Activated CD4-positive, alpha-beta T cell treated with anti-CD3 and anti-CD28 coated beads for 4 hours (primary cell): ENCODE measurements at places on chromosomes 2 and 18.

DNA sequence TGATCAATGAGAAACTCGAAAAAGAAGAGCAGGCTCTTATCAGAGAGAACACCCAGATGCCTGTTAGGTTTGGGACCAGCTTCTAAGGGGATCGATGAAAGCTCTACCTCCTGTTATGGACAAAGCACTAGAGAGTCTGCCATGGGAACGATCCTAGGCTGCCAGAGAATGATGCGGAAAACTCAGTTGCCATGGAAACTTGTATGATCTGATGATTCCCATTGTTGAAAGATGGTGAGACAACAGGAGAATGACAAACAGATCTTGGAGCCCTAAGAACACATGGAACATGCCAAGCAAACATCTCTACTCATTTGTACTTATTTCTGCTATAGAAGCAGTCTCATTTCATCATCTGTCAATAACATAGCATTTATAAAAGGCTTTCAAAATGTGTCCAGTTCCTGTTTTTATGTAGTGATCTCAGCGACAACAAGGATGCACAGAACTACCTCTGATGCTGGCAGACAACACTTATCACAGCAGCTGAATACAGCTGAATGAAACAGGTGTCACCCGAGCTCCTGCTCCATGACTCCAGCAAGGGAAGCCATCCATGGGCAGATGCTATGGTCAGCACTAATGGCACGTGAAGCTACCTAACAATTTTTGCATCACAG lies 59.6 kb downstream of the NCKAP5 start:
- DNase-seq = no peak

DNA sequence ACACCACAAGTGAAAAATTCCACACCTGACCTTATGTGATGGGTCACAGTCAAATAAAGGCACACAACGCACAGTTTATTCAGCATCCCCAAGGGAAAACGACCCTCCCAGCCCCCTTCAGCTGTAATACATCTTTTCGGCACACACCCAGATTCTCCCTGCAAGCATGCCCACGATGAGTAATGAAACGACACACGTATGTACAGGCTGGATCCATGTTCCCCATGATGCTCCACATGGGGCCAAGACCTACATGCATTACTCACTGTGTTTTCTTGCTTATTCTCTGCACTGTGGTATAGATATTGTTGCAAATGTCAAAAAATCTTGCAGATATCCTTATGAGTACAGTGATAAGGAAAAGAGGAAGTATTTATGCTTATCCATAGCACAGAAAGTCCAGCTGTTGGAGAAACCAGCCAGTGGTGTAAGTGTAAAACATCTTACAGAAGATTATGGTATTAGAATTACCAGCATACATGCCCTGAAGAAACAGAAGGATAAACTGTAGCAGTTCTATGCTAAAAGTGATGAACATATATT lies 32.5 kb upstream of the SGPP2 start:
- DNase-seq = no peak

DNA sequence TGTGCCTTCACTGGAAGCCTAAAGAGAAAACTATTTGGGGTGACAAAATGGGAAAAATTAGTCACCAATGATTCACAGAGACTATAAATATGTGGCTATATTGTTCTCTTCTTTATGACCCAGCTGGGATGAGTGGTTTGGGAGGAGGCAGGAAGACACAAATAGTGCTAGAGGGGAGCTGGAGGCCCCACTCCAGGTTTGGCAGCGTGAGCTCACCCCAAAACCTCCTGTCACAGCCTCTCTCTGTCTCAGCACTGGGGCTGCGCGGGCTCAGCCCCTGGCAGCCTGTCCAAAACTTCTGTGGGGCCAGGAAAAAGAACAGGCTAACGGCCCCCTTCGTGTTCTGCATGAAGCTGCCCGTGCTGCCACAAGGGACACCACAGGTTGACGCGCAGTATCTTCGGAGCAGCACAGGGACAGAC lies 73.2 kb upstream of the LCLAT1 start:
- DNase-seq = no peak

GRCh38 chr18:61703508-61703907 lies 189.3 kb downstream of the RNF152 start:
- no peak for DNase-seq

GRCh38 chr2:28594000-28594331 lies 98.1 kb downstream of the PLB1 start:
- DNase-seq = no peak

DNA sequence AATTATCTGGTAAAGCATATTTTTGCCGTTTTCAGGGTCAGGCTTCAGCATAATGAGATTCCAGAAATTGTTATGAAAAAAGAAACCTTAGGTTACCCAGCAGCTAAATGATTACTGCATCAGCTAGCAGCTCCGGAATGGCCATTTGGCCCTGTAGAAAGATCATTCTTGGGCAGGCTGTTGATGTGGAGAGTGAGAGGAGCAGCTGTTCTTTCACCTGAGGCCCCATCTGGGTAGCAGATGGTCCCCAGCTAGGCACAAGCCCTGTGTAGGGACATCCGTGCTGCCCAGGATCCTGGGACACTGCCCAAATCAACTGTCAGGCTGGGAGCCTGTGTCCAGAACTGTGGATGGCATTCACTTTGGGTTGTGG lies 61.8 kb downstream of the NEDD4L start:
- DNase-seq = no peak

DNA sequence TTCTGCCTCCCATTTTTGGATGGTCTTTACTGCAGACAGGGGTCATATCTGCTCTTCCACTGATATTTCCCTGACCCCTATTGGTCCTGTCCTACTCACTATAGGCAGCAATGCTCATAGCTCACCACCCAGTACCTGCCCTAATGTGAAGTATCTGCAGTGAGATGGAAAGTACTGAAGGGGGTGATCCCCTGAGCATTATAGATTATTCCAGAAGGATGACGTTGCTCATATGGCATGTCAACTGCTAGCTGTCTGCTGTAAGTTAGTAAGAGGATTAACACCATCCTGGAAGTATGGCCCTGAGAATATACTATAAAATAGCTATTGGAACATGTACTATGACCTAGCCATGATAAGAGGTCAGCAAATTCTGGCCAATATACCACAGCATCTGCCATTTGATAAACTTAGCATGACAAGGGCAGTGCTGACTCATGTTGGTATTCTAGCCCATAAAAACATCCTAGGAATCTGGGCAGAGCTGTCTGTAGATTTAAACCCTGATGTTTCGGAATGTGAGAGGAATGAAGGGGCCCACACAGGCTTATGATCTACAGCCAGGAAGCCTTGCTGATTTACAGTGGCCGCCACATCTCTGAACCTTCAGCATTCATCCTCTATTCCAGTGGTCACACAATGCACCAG lies 451.4 kb downstream of the TNS1 start:
- no peak for DNase-seq

DNA sequence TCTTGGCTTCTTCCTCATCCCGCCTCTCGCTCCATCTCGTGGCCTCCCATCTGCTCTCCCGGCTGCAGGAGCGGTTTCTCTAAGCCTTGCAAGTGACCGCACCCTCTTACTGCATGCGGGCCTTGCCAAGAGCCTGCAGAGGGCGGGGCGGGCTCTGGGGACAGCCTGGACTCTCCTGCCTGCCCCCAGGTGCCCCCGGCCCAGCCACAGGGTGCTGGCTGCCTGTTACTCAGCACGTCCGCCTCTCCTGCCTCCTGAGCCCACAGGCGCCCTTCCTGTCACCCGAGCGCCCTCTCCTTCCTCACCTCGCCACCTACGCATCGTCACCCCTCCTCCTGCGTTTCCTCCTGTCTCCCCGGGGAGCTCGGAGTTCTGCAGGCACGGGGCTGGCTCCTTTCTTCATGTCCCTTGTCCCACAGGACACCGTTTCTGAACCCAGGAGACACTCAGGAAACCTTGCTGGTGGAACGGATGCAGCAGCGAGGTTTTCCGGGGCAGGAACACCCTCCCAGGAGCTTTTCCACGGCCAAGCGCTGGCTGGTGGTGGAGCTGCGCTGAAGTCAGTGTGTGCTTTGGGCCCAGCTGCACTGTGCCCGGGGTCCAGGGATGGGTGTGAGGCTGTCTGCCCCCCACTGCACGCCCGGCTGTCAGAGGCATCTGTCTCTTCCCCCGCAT lies 28.5 kb downstream of the HPCAL1 start:
- DNase-seq = peak; percentile 77

DNA sequence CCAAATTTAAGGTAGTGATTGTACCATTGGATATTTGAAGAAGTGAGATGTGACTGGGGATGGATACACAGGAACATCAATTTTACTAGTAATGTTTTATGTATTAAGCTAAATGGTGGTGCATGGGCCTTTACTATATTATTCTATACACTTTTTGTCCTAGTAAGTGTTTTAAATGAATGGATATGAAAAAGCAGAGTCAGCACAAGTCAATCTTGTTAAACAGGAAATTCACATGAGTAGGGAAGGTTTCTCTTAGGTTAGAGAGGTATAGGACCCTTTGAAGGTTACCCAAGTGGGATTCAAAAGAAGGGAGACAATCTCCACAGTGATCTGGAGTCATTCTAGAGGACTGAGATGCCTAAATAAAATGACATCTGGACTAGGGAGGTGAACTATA lies 71.8 kb upstream of the NCKAP5 start:
- no peak for DNase-seq

GRCh38 chr18:50099725-50100407 lies 95.1 kb downstream of the MYO5B start:
- DNase-seq = no peak

GRCh38 chr2:28639092-28639691 lies 112.4 kb upstream of the PPP1CB start:
- DNase-seq = no peak

GRCh38 chr2:10254373-10255188 lies 48.1 kb upstream of the HPCAL1 start:
- DNase-seq = no peak

DNA sequence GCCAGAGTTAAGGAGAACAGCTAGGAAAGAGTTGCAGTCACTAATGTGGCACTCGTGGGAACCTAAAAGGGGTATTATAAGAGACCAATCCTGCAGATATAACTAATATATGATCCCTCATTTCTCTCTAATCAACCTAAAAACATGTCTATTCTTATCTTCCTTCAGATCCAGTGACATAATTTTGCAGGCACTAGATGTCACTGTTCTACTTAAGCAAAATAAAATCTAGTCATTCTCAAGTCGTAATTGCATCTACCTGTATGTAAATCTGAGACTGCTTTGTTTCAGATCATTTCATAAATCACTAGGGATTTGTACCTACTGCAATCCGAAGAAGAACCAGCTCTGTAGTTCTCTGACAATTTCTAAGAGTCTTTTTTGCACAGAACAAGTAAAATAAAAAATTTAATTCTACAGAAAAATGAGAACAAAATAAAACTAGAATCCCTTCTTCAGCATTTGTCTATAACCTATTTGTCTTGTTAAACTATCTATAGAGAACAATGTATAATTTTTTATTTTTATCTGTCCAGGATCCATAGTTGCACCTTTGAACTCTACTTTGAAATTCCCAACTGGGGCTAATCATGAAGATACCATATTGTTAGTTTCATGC lies 56.5 kb upstream of the ERBB4 start:
- no peak for DNase-seq

GRCh38 chr2:211181626-211182025 lies 625.2 kb downstream of the CPS1 start:
- no peak for DNase-seq

DNA sequence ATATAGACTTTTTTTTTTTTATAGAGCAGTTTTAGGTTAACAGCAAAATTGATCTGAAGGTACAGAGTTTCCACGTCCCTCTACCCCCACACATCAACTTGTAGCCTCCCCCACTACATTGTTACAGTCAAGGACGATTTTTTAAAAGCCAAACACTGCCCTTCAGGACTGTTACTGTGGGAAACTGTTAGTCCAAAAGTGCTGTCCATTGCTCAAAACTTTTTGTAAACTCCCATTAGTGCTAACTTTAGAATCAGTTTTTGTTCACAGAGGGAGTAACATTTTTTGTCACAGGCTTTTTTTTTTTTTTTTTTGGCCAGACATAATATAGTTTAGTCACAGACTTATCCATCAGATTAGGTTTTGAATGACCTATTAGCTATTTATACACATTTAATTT lies 24.1 kb downstream of the ELP2 start:
- DNase-seq = no peak

DNA sequence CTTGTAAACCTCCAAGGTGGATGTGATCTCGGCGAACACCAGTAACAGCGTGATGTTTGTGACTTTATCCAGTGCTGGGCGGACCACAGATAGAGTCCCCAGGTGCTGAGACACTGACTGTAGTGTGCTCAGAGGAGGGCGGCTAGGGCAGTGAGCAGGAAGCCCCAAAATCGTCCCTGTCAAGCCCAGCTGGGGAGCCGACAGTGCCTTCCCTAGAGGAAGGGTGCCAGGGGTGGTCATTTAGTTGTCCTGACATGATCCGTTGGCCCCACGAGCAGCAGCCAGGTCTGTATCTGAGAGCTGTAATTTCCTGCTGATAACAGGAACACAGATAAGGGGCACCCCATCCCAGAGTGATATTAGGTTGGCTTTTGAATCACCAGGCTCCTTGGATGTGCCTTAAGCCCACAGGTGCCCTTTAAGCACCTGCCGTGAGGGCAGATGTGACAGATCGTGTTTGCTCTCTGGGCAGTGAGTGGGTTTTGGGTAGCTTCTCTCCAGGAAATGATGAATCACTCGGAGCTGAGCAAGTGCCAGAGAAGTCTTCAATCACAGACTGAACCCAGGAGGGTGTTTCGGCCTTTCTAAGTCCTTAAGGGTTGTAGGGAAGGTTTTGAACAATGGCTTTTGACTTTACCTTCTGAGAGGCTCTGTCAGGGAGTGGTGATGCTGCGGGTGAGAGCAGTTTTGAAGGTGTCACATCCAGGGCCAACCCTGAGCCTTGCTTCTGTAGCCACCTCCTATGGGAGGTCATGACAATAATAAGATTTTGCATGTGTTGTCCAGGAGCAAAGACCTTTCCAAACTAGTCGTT lies 7.7 kb downstream of the LPIN1 start:
- peak; percentile 81 for DNase-seq

DNA sequence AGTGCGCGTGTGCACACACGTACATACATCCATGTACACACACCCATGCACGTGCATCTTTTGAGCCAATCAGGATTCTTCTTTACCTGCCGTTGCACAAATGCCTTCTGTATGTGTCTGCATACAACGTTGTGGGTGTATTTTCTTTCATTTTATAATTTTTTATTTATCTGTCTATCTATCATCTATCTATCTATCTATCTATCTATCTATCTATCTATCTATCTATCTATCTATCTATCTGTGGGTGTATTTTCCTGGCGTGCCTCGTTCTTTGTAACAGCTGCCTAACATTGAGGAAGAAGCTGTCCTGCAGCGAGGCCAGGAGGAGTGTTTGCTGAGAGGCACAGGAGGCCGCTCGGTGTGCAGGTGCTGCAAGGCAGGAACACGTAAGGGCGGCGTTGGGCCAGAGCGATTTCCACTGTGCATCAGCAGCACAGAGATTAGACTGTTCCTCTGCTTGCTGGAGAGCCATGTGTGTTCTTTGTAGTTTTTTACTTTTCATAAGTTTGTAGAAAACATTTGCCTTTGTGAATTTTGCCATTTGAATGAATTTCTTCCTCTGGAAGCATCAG lies 84.4 kb downstream of the DGKD start:
- DNase-seq = no peak

DNA sequence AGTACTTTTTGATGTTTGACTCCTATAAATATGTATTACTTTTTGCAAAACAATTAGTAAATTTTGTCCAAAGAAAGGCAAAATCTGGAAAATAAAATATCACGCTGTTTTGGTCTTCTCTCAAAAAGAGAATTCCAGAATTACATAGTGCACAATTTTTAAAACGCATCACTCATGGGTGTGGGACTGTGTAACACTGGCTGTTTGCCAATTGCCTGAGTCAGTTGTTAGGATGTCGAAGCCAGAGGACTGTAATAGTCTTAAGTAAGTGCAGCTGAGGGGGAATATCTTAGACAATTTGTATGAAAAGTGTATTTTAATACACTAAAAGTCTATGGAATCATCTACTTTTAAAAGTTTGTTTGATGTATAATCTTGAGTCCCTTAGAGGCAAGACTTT lies 24.1 kb upstream of the EPHA4 start:
- no peak for DNase-seq
